ENCODE measurements at places on chromosomes 6 and 20.

- no peak for DNase-seq
Measured at GRCh38 chr6:14275493-14275851, 157.9 kb downstream of the CD83 start.

- DNase-seq: no peak
Measured at GRCh38 chr20:64149141-64149540, 15.1 kb upstream of the MYT1 start.

DNA sequence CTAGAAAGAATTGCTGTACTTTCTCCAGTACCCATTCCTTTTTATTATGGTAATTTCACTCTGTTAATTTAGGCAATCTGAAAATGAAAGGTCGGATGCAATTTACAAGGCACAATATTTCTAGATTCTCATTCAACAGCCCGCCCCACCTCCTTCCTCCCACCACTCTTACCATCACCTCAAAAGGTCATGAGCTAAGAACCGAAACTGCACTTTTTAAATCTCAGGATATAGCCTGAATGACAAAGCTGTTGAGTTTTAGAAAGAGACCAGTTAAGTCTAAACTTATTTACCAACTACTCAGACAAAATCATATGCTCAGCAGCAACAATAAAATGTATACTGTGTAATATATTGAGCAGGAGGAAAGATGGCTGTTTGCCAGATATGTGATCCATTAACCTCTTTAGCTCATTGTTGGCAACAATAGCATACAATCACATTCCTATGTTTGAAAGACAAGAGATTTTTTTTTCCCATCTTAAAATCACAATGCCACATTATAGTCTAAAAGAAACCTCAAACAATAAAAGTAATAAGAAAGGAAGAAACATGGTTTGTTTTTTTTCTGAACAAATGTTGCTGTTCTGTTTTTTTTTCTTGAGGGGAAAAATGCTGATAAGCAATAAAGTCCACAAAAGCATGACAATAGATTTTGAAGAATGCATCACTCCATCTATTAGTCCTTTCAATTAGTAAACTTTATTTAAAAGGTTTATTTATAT is 1.6 kb upstream of the HS3ST5 start:
- DNase-seq: no peak

DNA sequence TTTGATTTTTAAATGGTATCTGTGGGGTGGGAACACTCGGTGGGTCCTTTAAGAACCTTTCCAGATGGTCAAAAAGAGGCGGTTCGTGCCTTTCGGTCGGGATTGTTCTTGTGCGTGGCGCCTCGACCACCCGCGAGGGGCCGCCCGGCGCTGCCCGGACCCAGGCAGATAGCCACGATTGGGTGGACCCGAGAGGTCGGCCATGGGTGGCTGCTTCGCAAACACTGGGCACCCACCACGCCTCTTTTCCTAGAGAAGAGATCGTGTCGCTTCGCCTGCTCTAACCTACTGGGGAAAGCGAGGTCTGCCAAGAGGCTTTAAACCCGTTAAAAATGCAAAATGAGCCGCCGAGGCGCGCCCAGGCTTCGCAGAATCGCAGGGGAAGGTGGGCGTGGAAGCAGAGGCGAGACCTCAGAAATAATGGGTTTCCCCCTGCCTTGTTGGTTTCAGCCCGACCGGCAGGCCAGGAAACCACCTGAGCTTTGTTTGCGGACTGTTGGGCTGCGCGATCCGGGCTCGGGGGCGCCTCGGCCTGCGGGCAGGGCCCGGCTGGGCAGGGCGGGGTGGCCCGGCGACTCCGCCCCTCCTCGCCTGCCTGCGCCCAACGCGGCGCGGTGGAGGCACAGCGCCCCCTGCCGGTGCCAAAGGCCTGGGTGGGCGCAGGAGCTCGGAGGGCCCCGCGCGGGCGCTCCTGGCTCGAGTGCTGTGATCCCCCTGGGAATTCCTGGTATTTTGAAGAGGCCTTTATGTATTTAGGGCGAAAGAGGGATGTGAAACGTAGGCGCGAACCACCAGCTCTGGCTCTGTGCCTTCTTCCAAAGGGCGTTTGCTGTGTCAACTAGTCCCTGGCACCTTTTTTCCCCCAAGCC is 1.6 kb downstream of the MARCKS start:
- DNase-seq: peak; percentile 94

- peak; percentile 65 for DNase-seq
Measured at GRCh38 chr6:53484476-53485280, 60.2 kb downstream of the GCLC start.

DNA sequence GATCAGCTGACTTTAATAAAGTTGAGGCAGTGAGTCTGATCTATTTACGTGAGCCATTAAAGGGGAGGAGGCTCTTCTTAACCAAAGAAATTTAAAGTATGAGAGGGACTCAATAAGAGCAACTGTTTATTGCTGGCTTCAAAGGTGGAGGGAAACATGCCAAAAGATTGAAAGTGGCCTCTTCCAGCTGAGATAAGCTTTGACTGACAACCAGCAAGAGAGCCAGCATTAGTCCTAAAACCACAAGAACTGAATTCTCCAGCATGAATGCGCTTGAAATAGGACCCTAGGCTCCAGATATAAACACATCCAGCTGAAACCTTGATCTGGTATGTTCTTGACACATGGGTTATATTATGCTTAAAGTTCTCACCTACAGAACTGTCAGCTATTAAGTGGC is 123.1 kb upstream of the GJE1 start:
- peak; percentile 38 for DNase-seq

GRCh38 chr6:161271343-161272030 is 2.4 kb downstream of the AGPAT4 start:
- no peak for DNase-seq

DNA sequence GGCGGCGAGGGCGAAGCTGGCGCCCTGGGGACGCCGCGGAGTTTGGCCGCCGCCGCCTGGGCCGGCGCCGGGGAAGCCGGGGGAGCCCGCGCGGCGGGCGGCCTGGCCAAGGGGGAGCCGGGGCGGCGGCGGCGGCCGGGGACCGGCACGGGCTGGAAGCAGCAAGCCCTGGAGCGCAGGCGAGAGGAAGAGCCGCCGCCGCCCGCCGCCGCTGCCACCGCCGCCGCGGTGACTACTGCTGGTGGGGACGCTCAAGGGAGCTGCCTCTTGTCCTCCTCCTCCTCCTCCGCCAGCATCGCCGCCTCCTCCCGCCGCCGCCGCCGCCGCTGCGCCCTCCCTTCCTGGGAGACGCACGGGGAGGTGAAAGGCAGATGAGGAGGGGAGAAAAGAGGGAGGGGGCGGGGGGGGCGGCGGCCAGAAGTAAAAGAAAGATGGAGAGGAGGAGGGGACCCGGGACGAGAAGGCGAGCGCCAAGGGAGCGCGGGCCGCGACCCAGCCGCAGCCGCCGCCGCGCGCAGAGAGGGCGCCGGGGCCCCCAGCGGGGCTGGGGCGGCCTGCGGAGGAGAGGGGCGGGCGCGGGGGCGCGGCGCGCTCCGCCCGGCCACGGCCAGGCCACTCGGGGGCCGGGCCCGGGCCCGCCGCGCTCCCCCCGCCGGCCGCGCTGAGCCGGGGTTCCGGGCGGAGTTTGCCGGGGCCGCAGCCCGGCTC is 846 bp downstream of the PDE10A start:
- peak; percentile 84 for DNase-seq

- DNase-seq: no peak
Measured at GRCh38 chr6:88301888-88302768, 136.0 kb upstream of the CNR1 start.

DNA sequence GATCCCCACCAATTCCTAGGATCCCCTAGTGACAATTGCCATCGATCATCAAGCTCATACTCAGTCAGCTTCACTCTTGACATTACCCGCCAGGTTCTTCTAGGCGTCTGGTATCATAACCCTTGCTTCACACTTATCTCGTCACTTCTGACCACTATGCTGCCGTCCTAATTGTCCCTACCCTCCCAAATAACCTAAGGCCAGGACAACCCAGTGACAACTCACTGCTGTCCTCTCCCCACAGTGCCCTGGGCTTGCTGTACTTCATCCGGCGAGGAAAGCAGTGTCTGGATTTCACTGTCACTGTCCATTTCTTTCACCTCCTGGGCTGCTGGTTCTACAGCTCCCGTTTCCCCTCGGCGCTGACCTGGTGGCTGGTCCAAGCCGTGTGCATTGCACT is 3.7 kb downstream of the SYS1 start:
- DNase-seq: no peak

GRCh38 chr6:5167501-5167900 is 82.4 kb downstream of the PPP1R3G start:
- no peak for DNase-seq

- no peak for DNase-seq
Measured at GRCh38 chr20:1305712-1306111, 23.2 kb downstream of the SDCBP2 start.

GRCh38 chr6:129731428-129731827 is 21.5 kb upstream of the ARHGAP18 start:
- no peak for DNase-seq

DNA sequence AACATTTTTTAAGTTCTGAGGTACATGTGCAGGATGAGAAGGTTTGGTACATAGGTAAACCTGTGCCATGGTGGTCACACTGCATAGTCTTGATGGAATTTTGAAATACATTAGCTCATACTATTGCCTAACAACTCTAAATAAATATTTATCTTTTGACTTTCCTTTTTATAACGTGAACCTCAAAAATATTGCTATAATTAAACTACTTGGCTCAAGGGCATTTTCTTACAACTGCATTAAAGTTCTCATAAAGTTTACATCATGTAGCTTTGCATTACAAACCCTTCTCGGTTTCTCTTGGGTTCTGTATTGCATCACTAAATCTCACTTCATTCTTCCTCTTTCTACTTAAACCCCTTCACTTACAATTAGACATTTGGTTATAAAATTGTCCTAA is 636.0 kb upstream of the PTCHD4 start:
- no peak for DNase-seq

DNA sequence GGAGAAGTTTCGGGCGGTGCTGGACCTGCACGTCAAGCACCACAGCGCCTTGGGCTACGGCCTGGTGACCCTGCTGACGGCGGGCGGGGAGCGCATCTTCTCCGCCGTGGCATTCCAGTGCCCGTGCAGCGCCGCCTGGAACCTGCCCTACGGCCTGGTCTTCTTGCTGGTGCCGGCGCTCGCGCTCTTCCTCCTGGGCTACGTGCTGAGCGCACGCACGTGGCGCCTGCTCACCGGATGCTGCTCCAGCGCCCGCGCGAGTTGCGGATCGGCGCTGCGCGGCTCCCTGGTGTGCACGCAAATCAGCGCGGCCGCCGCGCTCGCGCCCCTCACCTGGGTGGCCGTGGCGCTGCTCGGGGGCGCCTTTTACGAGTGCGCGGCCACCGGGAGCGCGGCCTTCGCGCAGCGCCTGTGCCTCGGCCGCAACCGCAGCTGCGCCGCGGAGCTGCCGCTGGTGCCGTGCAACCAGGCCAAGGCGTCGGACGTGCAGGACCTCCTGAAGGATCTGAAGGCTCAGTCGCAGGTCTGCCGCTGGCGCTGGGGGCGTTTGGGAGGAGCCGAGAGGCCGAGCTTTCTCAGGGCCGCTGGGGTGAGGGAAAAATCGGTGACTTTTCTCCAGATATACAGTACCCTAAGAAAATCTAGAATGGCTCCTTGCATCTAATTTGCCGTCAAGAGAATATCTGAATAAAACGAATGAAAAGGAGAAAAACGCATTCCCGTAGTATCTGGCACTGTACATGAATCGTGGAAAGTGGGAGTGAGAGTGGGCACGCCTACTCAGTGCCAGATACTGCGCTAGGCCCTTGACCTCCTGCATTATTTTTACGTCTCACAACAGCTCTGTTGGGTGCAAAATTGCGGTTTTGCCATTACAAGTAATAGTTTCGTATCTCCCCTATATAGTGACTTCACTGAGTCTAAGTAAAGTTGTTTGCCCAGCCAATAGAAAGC is 1.0 kb downstream of the CALHM6 start:
- peak; percentile 77 for DNase-seq

GRCh38 chr6:35065870-35066269 is 75.3 kb downstream of the TCP11 start:
- no peak for DNase-seq

DNA sequence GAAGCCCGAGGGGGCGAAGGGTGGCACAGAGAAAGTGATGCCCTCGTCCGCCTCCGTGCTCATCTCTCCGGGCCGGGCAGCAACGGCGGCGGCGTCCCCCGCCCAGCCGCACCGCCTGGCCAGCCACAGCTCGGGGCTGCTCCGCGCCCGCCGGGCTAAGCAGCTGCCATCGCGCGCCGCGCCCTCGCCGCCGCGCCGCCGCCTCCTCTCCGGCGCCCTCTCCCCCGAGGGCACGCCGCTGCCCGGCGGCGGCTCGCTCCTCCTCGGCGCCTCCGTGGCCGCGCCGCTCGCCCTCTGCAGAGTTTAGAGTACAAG is 225 bp downstream of the MAP3K5 start:
- DNase-seq: no peak

DNA sequence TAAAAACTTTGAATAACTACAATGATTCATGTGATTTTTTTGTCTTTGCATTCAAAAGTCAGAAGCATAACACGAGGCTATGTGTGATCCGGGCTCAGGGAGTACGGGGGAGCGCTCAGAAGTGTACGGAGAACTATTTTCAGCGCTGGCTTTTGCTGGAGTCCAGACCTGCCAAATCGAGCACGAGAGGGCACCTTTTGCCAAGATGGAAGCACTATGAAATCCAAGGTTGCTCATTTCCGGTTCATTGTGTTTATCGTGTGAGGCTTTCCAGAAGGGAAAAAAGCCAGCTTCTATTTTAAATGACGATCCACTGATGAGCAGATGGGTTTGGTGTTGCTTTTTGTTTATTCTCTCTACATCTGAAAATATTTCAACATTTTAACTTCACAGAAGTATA is 11.3 kb downstream of the RAMACL start:
- DNase-seq: no peak

GRCh38 chr6:166005944-166006899 is 161.4 kb downstream of the TBXT start:
- peak; percentile 57 for DNase-seq

GRCh38 chr6:35294308-35294945 is 3.2 kb upstream of the DEF6 start:
- DNase-seq: peak; percentile 66

DNA sequence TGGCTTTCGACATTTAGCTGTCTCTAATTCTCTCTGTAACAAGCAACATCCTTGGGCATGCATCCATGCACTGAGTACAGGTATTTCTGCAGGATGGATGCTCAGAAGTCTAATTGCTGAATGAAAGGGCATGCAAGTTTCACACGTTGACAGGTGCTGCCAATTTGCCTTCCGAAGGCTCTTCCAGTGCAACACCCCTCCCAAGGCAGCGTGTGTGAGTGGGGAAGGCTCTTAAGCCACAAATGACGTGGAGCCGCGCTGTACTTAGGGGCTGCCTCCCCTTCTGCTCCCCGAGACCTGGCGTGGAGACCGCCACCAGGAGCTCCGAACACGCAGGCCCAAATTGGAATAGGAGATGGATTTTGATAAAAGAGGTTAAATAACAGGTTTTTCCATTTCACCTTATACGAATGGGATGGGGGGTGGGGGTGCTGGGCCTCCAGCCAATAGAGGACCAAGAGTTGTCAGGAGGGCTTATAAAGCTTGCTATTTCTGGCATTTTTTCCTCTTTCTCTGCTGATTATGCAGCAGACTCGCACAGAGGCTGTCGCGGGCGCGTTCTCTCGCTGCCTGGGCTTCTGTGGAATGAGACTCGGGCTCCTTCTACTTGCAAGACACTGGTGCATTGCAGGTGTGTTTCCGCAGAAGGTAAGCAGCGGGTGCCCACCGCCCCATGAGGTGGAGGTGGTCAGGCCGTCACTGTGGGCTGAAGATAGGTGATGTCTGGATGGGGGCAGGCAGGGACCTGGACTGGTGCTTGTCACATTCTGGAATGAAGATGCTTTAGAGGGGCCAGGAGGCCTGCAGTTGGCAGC is 30.9 kb downstream of the TOX2 start:
- DNase-seq: no peak

GRCh38 chr20:10667560-10668167 is 6.1 kb downstream of the JAG1 start:
- DNase-seq: peak; percentile 78
